Lower leg skin (tissue), 4 donors: ENCODE measurements at places on chromosomes 6 and 20.

- no peak for DNase-seq
These were observed 341 bp upstream of the TTPAL start for GRCh38 chr20:44475372-44475693.

GRCh38 chr20:9903048-9903655 is 64.3 kb upstream of the PAK5 start:
- no peak for DNase-seq

GRCh38 chr6:112562301-112563231 is 215.4 kb downstream of the RFPL4B start:
- no peak for DNase-seq

DNA sequence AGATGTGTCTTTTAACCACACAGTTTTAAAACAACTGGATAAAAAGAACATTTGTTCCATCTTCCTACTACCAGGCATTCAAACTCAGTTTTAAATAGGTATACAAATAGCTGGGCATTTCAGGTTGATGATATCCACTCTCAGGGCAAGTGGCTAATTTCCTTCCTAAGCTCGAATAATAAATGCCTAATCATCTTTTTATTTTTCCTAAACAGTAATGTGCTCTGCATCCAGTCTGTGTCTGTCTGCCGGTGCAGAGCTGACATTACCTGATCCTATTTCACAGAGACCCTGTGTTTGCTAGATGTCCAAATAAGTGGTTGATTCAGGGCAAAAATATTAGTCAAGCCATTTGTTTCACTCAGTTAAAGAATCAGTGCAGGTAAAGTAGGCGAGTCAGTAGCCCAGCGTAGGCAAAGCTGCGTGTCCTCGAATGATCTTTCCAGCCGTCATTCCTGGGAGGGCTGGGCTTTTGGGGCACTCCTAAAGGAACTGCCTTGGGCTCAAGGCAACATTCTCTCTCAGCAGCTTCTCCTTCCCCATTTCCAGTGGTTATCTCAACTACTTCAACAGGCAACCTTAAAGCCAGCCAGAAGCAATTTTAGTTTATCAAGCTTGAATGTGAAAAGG is 74.2 kb upstream of the BMP2 start:
- no peak for DNase-seq

DNA sequence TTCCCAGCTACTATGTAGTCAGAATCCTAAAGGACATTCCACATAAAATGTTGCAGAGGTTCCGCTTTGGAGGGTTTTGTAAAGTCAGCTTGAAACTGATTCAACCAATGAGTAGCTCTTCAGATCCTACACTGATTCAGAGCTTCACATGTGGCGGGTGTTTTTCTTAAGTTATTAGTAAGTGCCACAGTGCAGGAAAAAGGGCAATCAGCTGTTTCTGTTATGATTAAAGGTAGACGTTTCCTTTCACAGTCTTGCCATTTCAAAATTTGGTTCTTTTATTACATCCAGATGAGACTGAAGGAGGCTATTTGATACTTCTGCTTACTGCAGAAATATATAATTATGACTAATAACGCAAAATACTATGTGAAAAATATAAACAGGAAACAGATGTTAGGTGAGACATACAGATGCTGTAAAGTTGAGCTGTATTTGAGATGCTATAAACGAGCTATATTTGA is 443.9 kb downstream of the CDKAL1 start:
- no peak for DNase-seq

DNA sequence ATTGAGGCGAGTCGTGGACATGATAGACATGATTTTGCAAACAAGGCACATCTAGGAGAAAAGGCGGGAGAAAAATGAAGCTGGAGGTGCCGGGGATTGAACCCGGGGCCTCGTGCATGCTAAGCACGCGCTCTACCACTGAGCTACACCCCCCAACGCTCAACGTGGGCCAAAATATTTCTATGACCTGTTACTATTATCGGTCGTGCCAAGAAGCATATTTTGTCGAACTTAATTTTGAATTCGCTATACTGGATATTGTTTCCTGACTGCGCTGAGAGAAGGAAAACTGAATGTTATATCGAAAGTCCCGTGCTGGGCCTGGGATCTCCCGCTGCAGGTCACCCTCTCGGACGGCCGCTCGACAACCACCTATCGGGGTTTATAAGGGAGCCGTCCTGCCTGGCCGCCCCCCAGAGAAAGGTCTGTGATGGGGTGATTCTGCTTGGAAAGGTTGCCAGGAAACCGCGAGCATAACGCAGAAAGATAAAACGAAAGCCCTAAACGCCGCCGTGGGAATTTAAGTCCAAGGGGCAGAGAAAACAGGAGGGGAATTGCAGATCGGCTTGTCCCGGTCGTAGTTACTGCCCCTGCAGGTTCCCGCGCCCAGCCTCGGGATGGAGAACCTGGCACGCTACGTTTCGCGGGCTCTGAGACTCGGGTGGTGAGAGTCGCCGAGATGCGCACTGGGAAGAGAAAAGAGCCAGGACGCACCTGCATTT is 60.0 kb downstream of the TRIM27 start:
- DNase-seq, result peak; percentile 92

DNA sequence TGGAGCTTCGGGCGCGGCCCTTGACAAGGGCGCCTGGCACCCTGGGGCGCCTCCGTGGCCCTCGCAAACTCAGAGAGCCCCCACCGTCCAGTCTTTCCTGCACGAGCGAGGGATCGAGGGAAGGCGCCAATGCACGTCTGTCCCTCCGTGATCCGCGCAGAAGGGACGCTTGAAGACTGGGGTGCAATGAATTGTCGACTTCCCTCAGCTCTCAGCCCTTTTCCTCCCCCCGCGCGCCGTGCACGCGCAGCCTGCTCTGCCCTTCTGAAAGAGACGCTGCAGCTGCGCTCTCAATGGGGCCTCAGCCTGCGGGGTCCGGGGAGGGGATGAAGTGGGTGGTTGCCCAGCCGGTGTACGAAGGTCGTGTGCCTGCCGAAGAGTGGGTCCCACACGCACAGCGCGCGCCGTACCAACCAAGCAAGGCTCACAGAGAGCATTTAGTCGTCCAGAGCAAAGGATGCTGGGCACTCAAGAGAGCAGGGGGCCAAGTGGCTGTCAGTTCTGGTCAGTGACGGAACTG is 5.5 kb upstream of the SOX4 start:
- DNase-seq, result peak; percentile 93

GRCh38 chr6:158020811-158021210 is 39.1 kb downstream of the SYNJ2 start:
- DNase-seq, result no peak

DNA sequence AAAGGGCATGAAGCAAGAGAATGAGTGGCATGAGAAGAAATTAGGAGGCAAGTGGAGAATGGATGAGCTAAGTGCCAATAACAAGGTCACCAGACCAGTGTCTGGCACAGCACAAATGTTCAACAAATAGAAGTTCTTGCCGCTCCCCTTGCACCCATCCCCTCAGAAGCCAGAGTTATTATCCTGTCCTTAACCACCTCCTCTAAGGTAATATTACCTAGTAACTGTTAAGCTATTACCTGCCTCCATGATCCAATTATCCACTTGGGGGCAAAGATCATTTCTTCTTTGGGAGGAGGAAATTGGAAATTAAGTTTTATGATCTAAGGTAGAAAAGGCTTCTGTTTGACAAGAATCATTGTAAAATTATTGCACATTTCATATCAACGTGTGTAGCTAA is 133.8 kb downstream of the FOXA2 start:
- DNase-seq, result no peak

DNA sequence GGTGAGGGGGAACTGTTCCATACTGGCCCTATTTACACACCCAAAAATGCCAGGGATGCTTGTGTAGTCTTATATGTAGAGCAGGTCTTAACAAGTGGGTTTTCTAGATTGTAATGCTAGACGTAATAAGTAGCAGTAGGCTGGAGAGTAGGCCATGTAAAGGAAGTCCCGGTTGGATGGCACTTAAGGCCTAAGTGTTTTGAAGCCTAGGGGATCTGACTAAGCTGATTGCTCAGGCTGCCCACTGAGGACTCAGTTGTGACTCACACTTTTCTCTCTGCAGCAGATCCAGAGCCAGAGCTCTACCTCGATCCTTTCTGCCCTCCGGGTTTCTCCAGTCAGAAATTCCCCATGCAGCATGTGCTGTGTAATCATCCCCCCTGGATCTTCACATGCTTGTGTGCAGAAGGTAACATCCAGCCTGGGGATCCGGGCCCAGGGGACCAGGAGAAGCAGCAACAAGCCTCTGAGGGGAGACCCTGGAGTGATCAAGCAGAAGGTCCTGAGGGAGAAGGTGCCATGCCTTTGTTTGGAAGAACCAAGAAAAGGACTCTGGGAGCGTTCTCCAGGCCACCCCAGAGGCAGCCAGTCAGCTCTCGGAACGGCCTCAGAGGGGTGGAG is 26.6 kb downstream of the ZNF133 start:
- no peak for DNase-seq

GRCh38 chr20:1489325-1489724 is 1.9 kb downstream of the SIRPB2 start:
- DNase-seq, result no peak

DNA sequence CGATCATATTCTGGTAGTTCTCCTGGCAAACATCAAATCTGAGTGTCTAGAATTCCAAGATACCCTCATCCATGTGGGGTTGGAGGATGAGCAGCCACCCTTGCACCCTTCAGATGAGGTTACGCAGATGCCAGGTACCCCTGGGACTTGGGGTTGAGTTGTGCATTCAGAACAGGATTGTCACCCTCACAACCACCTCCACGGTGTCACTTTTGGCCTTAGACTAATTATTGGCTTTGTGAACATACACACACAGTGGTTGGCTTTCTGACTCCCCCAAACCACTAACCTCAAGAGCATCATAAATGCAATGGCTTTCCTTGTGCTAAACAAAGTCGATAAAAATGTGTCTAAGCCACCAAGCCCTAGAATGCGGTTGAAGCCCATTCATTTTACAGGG is 2.9 kb upstream of the F13A1 start:
- no peak for DNase-seq

- DNase-seq, result no peak
These were observed 7.0 kb downstream of the TMEM244 start for GRCh38 chr6:129853996-129854711.

DNA sequence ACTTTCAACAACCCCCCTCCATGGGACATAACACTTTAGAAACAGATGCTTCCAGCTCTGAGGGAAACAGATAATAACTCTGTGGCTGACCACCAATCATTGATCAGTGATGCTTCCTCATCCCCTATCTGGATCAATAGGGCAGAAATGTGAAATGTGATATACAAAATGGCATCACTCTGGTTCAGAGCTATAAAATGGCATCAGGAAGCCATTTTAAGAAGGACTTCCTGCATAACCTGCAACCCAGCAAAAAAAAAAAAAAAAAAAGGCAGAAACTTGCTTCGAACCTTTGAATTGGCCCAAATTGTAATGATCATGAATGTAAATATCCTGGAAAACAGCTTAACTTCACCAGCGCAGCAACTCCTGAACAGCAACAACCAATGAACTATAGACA is 48.0 kb upstream of the RNGTT start:
- no peak for DNase-seq

GRCh38 chr6:7785243-7786035 is 59.5 kb downstream of the BMP6 start:
- DNase-seq, result no peak

- DNase-seq, result no peak
These were observed 23.5 kb downstream of the TBC1D20 start for GRCh38 chr20:438571-439469.
